RPMI7951 (cell line): ENCODE measurements at places on chromosomes 1 and 21. TPM values are rescaled to one million over a fixed set of nuclear protein-coding genes. Genes with fewer than 3 reads are reported as not detected.

- DNase-seq: peak; percentile 70
Observed at GRCh38 chr1:165116732-165117131, 239.8 kb downstream of the LMX1A start.

NBPF6 gene
- 2.5 TPM in 2 replicates for total RNA-seq

CD1E gene
- total RNA-seq: not detected in 2 replicates

PTGFRN gene
- 76.1 and 101 TPM in 2 replicates for total RNA-seq

KANK4 gene
- total RNA-seq: 0.36 TPM in 1 of 2 replicates, not detected in the other
